ENCODE measurements at places on chromosomes 3 and 15.

DNA sequence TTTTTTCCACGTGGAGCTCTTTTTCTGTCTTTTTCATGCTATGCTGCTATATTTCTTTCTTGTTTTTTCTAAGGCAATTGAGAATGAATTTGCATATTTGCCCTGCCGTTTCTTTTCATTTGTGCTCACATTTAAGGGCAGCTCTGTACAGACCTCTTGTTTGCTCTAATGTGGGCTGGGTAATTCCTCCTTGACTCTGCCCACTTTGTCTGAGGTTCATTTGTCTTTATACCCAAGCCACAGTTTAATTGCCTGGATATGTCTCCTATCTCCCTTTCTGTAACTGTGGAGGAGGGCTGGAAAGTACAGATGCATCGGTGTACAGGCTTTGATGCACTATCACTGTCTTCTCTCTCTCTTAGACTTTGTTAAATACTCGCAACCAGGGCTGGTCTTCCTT, 195.9 kb downstream of the EPHB1 start:
- DNase-seq: no peak

- no peak for DNase-seq
These were observed 38.3 kb upstream of the ARHGEF3 start for GRCh38 chr3:56839784-56840715.

GRCh38 chr3:35971686-35972085, 332.4 kb downstream of the ARPP21 start:
- DNase-seq: no peak

DNA sequence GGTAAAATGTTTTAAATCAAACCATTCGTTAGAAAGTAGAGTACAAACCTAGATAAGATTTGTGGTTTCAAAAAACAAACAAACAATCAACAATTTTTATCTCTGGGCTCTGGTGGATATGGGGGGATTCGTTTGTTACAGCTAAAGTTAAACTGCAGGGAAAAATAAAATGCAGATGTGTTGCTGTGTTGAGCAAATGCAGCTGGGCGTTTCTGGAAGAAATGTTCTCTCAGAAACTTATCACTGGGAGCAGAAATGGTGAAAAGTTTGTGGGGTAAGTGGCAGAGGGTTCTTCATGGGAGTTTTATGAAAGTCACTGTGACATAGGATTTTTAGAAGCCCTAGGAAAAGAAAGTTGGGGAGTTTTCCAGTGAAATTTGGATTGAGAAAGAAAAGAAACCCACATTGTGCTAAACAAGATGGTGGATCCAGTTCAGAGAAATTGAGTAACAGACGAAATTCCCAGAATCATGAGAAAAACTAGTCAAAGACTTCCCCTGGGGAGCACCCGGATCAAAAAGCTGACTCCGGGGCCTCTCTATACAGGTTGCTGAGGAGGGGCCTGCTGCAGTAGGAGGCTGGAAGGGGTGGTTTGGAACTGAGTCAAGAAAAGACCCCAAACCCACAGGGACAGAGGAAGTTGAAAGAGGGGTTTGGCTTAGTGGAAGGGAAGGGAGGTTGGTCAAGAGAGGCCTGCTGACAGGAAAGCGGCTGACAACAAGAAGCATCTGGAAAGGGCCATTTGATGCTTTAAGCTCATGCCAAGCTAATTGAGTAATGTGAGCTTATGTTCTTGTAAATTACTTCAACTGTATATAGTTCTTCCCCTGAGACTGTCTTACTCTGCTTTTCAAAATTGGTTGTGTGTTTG, 108.7 kb downstream of the RARB start:
- DNase-seq: no peak
